ENCODE measurements at places on chromosomes 4 and X.

GRCh38 chr4:168139336-168139735, 47.0 kb downstream of the ANXA10 start:
- no peak for DNase-seq

- DNase-seq, result no peak
These were observed 31.2 kb downstream of the PDE5A start for GRCh38 chr4:119597377-119597776.

DNA sequence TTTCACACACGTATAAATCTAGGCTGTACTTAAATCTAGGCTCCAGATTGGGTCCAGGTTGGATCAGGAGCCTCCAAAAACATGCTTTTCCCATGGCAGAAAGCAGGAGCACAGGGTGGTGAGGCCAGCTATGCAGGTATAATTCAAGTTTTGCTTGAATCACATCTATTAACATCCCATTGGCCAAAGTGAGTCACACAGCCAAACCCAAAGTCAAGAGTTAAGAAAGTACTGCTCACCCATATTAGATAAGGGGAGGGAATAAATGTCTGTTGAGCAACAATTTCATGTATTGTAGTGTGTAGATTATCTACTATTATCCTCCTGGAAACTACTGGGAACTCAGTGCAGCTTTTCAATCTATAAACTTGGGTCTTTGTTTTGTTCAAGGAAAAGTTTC, 12.8 kb downstream of the SUPT20HL2 start:
- no peak for DNase-seq

DNA sequence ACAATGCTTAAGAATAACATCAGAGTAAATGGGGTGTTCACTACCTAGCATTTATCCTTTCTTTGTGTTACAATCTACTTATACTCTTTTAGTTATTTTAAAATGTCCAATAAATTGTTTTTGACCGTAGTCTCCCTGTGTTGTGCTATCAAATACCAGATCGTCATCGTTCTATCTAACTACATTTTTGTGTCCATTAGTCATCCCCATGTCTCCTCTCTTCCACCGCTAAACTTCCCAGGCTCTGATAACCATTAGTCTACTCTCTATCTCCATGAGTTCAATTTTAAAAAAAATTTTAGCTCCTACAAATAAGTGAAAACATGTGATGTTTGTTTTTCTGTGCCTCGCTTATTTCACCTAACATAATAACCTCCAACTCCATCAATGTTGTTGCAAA, 381.9 kb downstream of the PRDM5 start:
- DNase-seq, result no peak

DNA sequence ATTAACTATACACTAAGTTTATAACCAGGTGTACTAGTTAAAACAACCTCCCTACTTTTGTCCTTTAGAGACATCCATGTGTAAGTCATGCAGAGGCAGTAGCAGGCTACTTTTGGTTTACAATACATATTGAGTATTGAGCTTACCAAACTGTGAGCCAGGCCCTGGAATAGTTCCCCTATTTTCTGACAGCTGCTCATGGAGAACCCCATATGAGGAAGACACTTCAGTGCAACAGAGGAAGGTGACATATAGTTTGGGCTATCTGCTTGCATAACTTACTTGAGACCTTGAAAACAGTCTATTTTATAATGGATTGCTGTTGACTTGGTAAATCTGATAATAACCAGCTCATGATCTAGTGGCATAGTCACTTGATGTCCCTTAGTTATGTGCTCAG, 190.5 kb downstream of the SH3BGRL start:
- no peak for DNase-seq

GRCh38 chrX:107146670-107147069, 28.0 kb upstream of the RBM41 start:
- no peak for DNase-seq

DNA sequence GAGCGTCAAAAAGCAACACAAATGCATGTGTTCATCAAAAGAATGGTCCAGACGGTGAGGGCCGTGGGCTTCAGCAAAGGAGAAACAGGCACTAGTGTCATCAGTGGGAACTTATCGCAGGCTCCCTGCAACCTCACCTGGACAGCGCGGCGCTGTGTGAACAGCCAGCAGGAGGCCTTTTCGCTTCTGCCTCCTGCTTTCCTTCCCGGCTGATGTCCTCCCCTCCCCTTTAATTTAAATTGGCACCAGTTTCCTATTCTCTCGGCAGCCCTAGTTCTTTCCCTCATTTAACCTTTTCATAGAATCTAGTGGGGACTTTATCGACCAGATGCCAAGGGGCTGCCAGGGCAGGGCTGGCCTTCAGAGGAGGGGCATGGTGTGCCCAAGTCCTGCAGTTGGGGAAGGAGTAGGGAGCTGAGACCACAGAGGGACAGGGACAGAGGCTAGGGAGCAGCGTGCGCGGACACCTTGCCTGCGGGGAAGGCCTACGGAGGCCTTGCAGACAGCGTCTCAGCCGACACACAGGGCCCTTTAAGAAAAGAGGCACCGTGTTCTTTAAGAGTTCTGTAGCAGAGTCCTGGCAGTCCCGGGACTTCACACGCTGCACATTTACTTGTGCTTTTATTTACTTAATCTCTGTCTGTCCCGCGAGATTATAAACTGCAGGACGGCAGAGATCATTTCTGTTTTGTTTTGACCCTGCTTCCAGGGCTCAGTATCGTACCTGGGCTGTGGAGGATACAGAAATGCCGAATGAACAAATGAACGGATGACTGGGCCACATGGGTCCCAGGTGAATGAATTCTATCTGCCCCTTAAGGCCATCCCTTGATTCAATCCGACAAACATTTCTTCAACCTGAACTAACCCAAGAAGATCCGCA, 8.4 kb upstream of the SORBS2 start:
- no peak for DNase-seq

DNA sequence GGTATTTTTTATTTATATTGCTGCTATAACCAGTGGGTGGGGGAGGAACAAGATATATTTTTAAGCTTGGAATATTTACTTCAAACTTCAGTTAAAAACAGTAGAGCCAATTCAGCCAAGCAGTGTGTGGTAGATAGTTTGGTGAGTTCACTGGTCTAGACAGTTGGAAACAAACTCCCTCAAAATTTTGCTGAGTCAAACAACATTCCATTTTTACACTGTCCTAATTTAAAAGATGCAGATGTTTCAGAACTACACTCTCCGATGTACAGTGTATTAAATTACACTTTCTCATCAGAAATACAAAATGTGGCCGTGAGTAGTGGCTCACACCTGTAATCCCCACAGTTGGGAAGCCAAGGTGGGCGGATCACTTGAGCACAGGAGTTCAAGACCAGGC, 23.3 kb downstream of the PRKX start:
- DNase-seq, result no peak

- DNase-seq, result no peak
These were observed 16.6 kb downstream of the USO1 start for GRCh38 chr4:75741027-75741426.

- DNase-seq, result no peak
These were observed 73.6 kb upstream of the TBC1D9 start for GRCh38 chr4:140829825-140830224.

GRCh38 chr4:107060388-107060787, 24.3 kb upstream of the DKK2 start:
- DNase-seq, result no peak

DNA sequence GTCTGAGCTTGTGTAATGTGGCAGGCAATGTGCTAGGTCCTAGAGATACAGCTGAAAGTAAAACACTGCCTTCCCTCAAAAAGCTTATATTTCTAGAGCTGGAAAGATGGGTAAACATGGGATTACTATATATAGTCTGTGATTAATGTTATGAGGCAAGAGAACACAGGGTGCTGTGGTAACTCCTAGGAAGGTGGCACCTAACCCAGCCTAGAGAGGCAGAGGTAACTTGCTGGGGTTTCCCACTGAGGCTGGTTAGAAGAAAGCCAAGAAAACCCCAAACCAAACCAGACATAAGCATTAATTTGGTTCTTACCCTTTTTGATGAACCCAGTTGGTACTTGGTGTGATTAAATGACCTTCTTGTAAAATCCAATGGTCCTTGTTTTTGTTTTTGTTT, 315.0 kb downstream of the PPP1R2C start:
- no peak for DNase-seq

GRCh38 chr4:73066928-73067327, 2.6 kb downstream of the COX18 start:
- no peak for DNase-seq

DNA sequence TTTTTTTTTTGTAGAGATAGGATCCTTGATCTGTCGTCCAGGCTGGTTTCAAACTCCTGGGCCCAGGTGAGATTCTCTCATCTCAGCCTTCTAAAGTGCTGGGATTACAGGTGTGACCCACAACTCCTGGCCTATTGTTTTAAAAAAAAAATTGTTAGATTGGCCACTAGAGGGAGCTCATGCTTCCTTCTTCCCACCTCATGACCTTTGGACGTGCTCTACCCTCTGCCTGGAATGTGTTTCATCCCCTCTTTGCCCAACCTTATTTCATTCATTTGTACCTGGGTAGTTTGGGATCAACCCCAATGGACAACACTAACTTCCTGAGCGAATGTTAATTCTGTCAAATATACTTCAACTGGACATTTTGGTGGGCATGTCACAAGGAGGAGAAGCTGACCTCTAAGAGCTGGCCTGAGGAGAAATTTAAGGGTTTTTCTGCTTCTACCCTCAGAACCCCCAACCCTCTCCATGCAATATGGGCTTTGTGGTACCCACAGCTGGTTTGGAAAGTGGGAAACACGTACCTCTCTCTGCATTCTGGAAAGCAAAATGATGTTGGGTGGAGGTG, 6.4 kb downstream of the PPEF2 start:
- no peak for DNase-seq

- no peak for DNase-seq
These were observed 37.9 kb upstream of the NKAP start for GRCh38 chrX:119981286-119982070.

DNA sequence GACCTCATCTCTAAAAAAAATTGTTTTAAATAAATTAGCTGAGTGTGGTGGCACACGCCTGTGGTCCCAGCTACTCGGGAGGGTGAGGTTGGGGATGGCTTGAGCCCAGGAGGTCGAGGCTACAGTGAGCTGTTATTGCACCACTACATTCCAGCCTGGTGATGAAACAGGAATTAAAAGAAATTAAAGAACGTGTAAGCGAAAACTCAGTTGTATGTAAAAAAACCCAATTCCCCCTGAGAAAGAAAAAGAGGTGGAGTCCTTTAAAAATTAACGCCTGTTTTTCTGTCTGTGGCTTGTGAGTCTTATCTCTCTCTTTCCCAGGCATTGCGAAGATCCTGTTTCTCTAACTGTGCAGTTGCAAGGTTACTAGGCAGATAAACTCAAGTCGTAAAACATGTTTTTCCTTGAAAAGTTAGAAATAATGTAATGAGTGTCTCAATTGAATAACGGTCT, 22.1 kb downstream of the EPGN start:
- DNase-seq, result no peak

GRCh38 chr4:112386071-112386470, 88.9 kb downstream of the ALPK1 start:
- DNase-seq, result no peak

GRCh38 chr4:135281230-135281629, 1079.6 kb upstream of the PABPC4L start:
- DNase-seq, result no peak

DNA sequence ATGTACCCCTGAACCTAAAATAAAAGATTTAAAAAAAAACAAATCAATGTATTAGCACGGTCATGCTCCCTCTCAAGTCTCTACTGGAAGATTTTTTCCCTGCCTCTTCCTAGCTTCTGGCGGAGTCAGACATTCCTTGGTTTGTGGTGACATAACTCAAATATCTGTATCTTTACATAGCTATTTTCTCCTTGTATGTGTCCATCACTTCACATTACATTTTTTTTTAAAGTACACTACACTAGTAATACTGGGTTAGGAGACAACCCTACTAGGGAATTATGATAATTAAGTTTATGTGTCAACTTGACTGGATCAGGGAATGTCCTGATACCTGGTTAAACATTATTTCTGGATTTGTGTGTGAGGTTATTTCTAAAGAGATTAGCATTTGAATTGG, 1197.9 kb downstream of the TECRL start:
- no peak for DNase-seq

DNA sequence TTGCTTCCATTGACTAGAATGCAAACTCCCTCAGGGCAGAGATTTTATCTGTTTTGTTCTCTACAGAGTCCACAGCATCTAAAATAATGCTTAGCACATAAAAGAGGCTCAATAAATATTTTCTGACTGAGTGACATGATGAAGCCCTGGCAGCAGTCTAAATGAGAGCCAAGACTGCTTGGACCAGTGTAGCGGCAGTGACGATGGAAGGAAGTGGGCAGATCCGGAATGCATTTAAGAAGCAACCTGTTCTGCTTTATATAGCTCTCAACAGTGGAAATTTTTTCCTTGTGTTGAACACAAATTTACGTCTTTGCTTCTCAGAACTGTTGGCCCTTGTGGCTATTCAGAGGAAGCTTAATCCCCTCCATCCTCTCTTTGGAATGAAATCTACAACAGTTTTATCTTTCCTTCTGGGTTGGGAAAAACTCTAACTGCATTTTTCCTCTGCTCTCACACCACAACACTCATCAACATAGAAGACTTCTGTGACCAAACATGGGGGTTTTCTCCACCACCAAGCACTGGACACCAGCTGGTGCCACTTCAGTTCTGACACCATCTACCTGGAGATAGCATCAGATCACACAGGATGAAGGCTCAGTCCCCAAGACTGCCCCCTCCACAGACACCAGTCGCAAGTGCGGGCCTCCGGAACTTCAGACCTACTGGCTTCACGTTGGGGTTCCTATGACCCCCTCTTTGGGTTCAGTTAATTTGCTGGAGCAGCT, 7.0 kb upstream of the BEND4 start:
- no peak for DNase-seq

DNA sequence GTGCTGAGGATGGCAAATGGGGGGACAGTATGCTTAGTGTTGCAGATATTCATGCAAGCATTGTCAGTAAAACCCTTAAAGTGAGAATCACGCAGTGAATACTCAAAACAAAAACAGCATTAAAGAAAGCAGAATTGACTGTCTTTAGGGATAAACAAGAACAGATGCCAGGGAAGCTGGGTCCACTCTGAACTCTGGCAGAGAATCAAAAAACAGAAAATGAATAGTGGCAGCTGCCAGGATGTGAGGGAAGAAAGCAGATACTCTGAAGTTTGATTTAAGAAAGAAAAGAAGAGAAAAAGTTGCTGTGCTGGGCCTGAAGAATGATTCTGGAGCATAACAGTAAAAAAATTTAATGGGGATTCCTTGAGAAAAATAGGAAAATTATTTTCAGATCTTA, 131.5 kb downstream of the GABRA2 start:
- no peak for DNase-seq

DNA sequence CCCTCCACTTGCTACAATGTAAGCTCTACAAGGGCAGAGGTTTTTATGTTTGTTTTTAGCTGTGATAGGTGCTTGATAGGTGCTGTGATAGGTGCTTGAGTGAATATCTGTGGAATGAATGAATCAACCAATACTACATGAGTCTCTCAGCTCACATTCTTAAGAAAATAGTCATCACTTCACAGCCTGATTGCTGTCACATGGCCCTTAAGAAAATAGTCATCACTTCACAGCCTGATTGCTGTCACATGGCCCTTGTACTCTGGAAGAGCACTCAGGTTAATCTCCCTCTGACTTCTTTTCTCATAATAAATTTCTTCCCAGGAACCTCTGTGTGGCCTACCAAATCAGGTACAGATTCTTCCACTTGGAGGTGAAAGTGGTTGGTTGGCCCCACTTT, 335.2 kb downstream of the TENM3 start:
- no peak for DNase-seq

Measured in stimulated activated CD8-positive, alpha-beta memory T cell treated with anti-CD3 and anti-CD28 coated beads, Interleukin-7, amount 100 ng/mL, for 1 hour (primary cell).